CD4-positive, alpha-beta T cell treated with Interleukin-6 at 100 ng/mL for 8 hours (primary cell): ENCODE measurements at places on chromosomes 2 and 18.
A peak's percentile ranks its signal among the peaks of the same experiment; 100 is the strongest.

DNA sequence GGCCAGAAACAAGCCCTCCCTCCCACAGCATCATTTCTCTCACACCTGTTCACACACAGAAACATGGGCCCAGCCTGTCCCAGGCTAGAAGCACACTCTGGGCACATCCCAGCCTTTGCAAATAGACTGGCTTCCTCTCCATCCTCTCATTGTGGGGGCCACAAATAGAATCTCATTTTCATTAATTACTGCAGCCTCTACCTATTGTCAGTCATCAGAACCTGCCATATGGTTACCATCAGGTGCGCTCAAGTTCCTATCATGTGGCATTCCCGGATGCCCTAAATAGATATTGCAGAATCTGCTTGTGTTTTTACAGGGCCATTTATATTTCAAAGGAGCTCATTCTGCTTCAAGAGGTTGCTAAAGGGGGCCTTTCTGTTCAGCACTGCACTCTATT is 460.7 kb downstream of the BCL11A start:
- no peak for DNase-seq

DNA sequence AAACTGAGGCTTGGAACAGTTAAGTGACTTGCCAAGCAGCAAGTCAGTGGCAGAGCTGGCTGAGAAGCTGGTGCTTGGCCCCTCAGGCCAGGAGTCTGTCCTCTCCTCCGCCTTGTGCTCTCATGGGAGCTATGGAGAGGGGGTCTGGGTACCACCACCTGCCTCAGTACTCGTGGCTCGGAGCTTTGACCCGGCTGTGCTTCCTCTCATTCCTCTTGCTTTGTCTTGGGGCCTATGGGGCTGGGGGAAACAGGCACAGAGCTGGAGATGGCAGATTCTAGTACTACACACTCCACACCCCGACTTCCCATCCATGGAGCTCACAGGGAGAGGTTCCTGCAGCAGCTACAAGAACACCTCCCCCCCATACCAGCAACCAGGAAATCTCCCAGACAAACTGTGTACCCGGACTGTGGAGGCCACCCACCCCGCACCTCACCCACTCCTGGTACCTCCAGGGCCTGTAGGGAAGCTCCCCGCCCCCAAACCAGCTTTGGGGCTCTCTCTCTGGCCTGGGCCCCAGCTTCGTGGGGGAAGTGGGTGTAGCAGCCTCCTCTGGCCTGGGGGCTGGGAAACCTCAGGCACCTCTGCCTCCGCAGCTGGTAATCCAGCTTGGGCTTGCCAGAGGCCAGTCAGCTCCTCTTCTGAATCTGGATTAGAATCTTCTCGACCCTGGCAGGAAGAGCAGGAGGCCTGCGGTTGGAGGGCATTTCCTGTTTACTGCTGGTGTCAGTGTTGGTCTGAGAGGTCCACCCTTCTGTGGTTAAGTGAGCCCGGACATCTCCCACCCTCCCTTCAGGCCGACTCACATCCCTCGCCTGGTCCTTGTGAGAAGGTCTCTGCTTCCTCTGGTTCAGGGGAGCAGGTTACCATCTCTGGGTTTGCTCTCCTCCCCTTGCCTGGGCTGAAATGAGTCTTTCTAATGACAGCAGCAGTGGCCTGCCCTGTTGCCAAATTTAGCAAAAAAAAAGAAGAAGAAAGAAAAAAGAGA is 22.3 kb upstream of the RHOB start:
- no peak for DNase-seq

- DNase-seq = no peak
Observed at GRCh38 chr18:11504962-11505361, 104.4 kb upstream of the SLC35G4 start.

DNA sequence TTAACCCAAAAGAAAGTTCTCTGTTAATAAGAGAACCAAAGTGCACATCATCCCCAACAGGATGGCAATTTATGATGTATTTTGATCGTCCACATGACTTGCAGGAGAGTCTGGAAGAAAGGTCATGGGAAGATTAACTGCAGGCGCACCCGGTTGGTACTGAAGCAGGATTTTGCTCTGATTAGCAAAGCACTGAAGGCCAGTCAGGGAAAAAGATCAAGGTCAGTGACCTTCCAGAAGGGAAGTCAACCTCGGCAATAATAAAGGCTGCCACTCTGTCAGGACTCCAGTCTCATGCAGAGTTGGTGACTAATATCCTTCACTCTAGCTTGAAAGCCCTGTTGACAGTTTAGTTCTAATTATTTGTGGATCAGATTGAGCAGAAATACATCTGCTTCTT is 432.7 kb upstream of the RAB12 start:
- no peak for DNase-seq

DNA sequence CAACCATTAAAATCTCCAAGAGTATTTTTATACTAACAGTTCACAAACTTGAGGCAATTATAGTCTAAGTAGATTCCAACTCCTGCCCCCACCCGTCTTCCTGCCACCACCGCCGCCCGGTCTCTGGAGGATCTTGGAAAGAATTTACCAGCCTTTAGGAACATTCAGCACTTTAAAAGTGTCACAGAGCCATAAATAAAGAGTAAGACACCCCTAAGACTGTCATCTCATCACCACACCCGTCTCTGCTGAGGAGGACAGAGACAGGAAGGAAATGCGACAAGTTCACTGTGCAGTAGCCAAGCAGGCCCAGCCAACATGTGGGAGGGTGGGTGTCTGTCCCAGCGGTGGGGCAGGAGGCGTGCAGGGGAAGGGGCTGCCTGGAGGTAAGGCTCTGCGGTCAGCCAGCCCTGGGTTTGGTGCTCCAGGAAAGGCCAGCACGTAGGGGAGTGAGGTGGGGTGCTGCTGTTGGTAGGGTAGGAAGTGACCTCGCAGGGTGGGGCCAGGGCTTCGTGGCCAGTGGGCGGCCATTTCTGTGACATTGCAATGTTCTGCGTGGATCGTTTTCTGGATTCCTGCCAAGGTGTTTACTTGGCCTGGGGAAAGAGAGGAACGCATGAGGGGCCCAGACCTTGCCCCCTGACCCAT is 111.6 kb downstream of the FAM210A start:
- peak; percentile 27 for DNase-seq

- no peak for DNase-seq
Observed at GRCh38 chr2:121591199-121591598, 58.1 kb downstream of the CLASP1 start.

- no peak for DNase-seq
Observed at GRCh38 chr2:239710953-239711861, 310.4 kb upstream of the HDAC4 start.

DNA sequence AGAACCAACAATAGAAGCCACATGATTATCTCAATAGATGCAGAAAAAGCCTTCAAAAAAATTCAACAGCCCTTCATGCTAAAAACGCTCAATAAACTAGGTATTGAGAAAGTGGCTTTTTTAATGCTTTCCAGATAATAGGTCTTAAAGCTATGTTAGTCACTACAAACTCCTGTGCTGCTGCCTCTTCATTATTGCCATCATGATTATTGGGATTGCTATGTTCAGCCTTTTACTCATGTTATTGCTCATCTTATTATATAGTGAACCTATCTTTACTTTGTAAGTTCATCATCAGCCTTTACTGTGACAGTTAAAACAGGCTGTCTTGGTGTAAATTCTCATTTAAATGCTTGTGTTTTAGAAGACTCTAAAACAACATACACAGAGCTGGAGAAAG is 1557.2 kb upstream of the ZEB2 start:
- DNase-seq = no peak

DNA sequence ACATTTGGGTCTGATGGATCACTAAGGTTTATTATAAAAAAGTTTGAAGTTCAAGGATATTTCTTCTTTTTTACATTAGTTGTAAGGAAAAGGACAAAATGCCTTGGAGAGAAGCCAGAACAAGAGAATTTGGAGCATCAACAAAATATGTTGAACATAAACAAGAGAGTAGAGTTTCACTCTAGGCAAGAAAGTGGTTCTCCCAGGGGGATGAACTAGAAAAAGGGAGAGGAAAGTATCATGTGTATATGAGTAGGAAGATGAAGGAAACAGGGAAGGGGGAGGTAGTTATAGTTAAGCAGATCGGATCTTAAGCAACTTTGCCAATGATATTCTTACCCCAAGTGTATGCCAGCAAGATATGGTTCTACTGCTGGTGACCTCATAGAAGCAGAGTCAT is 63.8 kb upstream of the GALNT3 start:
- no peak for DNase-seq

- no peak for DNase-seq
Observed at GRCh38 chr2:49241501-49241900, 87.2 kb upstream of the FSHR start.

GRCh38 chr2:38836791-38837190 is 38.9 kb downstream of the DHX57 start:
- DNase-seq = no peak

DNA sequence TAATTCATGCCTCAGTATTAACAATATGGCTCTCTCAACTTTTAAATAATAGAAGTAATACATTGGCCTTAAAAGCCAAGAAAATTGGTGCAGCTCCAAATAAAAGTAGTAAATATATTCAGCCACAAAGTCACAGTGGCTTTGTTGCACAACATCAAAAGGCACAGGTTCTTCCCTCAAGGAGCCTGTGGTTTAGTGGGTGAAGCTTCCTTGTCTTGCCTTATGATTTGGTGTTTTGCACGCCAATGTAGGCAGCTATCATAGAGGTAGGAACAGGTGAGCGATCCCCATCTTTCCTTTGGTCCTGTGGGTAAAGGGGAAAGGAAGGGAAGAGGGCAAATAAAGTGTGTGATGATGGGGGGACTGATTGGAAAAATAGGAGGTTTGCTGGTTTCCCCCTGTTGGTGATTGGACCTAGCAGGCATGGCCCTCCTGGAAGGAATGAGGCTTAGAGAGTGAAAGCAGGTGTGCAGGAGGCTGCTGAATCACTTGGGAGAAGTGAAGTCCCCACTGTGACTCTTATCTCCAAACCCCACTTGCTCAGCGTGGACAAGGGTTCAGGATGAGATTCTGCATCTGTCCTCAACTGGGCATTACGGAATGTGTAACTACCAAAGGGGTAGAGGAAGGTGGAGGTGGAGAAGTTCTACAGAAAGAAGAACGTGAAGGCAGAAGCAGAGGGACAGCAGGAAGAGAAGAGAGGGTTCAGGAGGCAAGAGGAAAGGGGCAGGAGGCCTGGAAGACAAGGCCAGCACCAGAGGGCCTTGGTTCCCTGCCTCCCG is 20.1 kb upstream of the TNP1 start:
- DNase-seq = no peak

- DNase-seq = no peak
Observed at GRCh38 chr2:130768191-130768855, 13.0 kb downstream of the AMER3 start.

- no peak for DNase-seq
Observed at GRCh38 chr18:79452190-79452990, 56.7 kb downstream of the NFATC1 start.

GRCh38 chr18:7856116-7856515 is 289.0 kb downstream of the PTPRM start:
- DNase-seq = no peak

- no peak for DNase-seq
Observed at GRCh38 chr18:21803495-21803894, 62.9 kb downstream of the MIB1 start.

- no peak for DNase-seq
Observed at GRCh38 chr2:227657199-227657845, 9.3 kb upstream of the SCYGR5 start.

GRCh38 chr18:59669872-59670657 is 27.2 kb downstream of the CCBE1 start:
- DNase-seq = no peak

DNA sequence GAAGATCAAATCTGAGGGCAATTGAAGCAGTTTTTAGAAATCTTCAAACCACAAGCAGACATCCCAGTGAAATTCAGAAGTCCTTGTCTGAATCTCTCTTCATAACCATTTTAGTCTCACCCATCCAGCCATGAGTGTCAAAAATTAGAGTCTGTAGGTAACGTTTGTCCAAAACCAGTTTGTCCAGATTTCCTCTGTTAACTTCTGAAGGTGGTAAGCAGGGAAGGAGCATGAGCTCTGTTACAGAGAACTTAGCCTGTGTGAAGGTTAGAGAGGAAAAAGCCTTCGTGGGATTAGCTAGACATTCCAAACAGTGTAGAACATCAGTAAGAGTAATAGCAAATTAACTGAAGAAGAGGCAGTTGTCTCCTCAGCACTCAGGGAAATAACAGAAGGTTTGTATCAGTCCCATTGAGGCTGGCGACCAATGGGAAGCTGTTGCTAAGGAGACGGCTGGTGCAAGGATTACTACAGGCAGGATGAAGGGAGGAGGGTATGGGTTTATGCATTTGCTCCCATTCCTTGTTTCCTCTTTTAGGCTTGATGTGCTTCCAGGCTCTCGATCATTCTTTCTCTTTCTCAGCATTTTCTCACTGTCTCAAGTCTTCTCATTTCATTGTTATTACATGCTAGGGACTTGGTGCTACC is 8.7 kb upstream of the GPR155 start:
- DNase-seq = no peak

GRCh38 chr2:48541666-48542389 is 11.9 kb downstream of the STON1 start:
- DNase-seq = no peak

- DNase-seq = no peak
Observed at GRCh38 chr2:187390891-187391290, 57.2 kb downstream of the CALCRL start.

DNA sequence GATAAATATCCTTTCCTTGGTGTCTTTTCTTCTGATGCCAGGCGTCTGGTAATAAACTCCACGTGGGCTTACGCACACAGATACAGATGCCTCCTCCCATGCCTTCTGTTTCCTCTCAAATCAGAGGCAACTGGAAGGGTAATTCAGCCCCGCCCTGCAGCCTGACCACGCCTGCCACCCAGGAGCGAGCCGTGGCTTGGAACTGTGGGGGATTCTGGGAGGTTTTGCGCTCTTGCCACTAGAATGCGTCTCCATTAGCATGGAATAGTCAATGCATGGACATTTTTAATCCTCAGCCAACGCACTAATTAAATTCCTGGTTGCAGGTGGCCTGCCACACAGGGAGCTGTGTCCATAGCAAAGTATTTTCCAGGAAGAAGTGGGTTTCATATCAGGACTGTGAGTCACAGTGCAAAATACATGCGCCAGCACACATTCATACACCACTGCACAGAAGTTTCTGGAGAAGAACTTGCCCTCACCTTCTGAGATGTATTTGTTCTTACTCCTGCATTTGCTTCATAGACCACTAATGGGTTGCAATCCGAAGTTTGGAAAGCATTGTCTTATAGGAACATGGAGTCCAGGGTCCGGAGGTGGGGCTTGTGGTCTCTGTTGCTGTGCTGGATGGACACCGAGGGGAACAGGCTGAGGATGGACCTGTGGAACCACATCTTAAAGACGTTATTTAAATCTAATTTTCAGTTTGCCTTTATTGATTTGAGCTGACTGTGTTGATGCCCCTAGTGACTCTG is 151.4 kb downstream of the LDLRAD4 start:
- peak; percentile 29 for DNase-seq

DNA sequence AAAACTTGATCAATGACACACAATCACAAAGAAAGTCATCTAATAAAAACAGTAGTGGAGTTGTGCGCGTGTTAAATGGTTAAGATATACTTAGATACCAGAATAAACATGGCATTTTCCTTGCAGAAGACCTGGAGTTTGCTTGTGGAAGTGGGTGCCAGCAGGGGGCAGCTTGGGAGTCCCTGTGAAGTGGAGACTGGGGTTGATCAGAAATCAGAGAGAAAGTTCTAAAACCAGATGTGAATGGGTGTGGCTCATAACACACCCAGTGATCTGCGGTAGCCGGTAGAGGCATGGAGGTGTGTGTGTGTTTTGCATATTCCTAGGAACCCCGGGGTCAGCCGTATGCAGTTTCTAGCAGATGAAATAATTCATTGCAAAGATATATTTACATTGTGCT is 300.1 kb upstream of the TRIB2 start:
- DNase-seq = peak; percentile 79
